Stimulated activated CD8-positive, alpha-beta memory T cell treated with anti-CD3 and anti-CD28 coated beads, Interleukin-12 subunit alpha, Interleukin-12 subunit beta, amount 100 ng/mL, for 4 hours (primary cell): ENCODE measurements at places on chromosomes 6 and 20.

- DNase-seq = no peak
These were observed 72.1 kb downstream of the CCDC170 start for GRCh38 chr6:151565940-151566339.

GRCh38 chr20:43939762-43940121, 25.1 kb downstream of the TOX2 start:
- no peak for DNase-seq

DNA sequence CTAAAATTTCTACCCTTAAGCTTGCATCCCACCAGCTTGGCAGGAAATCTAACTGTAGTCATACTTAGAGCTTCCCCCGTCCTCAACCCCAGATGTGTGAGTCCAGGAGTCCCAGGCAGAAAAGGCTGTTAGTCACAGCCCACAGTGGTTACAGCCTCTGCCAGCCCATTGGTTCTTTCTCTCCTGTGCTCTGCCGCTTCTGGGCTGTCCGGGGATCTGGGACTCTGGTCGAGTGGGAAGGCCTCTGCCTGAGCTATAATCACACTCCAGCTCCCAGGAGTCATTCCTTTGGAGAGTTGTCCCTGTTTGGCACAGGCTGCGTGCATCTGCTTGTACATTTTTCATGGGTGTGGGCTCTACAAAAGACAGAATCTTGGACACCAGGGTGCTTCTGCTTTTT, 45.6 kb upstream of the FYN start:
- DNase-seq = no peak

DNA sequence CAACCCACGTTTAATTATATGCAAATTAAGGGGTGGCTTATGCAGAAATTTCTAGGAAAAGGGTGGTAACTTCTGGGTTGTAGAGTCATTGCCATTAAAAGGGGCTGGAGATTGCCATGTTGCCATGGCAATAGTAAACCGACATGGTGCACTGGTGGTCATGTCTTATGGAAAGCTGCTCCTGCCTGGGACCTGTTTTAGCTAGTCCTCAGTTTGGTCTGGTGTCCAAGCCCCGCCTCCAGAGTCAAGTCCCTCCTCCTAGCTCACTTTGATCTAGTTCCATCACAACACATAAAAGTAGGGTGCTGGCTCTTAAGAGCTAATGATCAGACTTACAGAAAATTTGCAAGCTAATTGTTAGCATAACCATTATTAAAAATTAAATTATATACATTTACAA, 5.3 kb downstream of the SLC22A2 start:
- no peak for DNase-seq

DNA sequence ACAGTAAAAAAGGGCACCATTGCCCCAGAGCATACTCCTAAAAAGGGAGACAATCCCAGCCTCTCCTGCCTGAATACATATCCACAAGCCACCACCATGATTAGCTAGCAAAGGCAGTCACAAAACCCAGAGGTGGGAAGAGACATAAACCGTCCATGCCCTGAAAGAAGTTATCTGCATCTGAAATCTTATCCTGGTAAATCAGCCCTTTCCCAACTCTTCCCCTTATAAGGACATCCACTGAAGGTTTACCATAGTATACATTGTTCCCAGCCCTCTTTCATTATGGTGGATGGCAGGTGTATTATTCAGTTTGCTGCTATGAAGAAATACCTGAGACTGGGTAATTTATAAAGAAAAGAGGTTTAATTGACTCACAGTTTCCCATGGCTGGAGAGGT, 95.2 kb downstream of the TBC1D7 start:
- DNase-seq = no peak

DNA sequence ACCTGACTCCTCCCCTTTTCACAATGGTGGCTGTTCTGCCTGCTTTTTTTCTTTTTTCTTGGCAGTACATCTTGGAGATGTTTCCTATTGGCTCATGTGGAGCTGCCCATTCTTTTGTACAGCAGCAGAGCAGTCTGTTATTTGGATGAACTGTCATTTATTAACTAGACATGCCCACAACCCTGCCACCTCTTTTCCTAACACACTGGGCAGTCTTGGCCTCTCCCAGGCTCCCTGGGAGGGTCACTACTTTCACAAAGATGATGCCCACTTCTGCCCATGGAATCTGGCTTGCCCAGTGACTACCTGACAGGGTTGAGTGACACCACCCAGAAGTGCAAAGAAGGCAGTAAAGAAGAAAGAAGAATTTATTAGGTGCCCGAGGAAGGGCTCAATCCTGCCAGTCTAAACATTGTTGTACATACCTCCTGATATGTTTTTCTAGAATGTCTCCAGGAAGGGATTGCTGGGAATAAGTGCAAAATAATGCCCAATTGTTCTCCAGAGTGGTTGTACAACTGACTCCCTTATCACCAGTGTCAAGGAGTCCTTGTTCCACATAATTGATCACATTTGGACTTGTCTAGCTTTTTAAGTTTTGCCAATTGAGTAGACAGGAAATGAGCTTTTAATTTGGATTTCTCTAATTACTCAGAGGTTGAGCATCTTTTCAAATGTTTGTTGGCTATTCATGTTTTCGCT, 19.7 kb upstream of the SCRT2 start:
- no peak for DNase-seq

DNA sequence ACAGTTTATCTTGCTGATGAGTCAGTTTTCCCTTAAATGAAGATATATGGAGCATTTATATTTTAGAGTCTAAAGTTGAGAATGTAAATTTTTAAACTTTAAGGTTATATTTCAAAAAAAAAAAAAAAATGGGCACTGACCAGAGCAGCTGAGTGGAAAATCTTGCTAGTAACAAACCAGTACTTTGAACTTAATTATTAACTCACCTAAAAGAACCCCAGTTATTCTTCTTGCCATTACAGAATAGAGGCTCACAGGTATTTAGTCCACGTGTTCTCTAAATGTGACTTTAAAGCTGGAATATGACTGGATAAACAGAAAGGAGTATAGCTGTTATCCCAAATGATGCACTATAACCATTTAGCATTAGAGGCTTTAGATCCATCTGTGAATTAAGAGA, 178.4 kb downstream of the COL9A1 start:
- DNase-seq = no peak

DNA sequence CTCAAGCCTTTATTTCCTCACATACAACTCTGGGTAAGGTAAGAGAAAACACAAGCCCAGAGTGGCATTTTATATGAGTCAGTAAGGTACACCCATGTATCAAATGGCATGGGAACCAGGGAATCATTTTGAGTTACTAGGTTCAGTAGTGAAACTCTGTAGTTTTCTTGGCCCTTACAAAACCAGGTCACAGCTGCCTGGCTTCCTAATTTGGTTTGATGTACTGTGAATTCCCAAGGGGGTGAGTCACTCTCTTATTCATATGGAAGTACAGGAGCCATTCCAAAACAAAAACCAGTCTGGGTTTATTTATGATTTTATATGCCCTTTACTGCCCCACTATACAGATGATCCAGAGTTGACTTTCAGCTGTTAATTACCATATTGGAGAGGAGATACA, 70.7 kb downstream of the PDE7B start:
- DNase-seq = no peak

GRCh38 chr6:140366991-140367390, 992.5 kb upstream of the CITED2 start:
- no peak for DNase-seq

GRCh38 chr6:155177363-155177961, 86.4 kb upstream of the CLDN20 start:
- no peak for DNase-seq

GRCh38 chr20:41167118-41167470, 29.8 kb downstream of the PLCG1 start:
- no peak for DNase-seq

- DNase-seq = no peak
These were observed 12.8 kb downstream of the C6orf141 start for GRCh38 chr6:49563006-49563886.

DNA sequence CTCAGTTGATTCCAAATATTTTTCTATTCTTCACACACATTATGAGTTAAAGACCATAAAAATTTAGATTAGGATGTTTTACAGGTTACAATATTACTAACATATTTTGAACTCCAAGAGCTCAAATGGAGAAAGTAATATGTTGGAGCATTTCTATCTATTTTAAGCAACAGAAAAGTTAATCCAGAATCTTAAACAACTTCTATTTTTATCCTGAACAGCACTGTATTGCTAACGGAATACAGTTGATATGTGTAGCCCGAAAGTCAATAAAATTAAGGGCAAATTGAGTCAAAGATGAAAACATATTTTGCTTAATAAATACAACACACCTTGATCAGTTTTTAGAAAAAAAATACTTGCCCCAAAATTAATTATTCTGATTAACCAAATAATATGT, 97.4 kb downstream of the ME1 start:
- no peak for DNase-seq

DNA sequence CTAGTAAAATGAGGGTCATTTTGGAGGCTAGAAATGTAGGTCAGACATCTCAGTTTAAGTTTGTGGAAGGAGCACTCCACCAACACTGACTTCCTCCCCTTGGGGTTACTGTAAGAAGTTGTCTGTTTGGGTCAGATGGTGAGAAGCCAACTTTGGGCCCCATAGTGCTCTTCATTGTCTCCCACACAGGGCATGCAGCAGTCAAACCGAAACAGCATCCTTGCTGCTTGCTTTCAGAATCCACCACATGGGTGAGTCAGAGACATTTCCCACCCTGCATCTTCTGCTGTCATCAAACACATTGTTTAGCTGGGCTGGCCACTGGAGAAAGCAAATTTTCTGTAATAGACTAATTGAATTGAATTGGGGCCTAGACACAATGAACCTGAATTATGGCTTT, 16.8 kb downstream of the IL17F start:
- DNase-seq = no peak

GRCh38 chr20:51221791-51222408, 199.0 kb upstream of the KCNG1 start:
- no peak for DNase-seq
